ENCODE measurements at places on chromosomes 1 and 21.

- DNase-seq, result peak; percentile 84
Measured at GRCh38 chr1:1777950-1778662, at the start of gene NADK. Gene NADK, minus strand, starts transcription at chr1:1778470. Its CDS starts 13,064 bp downstream, at chr1:1765406.

- DNase-seq, result no peak
Measured at GRCh38 chr1:162192306-162192678, 122.8 kb downstream of the NOS1AP start.

GRCh38 chr1:180563026-180563827 lies 4.5 kb downstream of the OVAAL start:
- DNase-seq, result no peak

DNA sequence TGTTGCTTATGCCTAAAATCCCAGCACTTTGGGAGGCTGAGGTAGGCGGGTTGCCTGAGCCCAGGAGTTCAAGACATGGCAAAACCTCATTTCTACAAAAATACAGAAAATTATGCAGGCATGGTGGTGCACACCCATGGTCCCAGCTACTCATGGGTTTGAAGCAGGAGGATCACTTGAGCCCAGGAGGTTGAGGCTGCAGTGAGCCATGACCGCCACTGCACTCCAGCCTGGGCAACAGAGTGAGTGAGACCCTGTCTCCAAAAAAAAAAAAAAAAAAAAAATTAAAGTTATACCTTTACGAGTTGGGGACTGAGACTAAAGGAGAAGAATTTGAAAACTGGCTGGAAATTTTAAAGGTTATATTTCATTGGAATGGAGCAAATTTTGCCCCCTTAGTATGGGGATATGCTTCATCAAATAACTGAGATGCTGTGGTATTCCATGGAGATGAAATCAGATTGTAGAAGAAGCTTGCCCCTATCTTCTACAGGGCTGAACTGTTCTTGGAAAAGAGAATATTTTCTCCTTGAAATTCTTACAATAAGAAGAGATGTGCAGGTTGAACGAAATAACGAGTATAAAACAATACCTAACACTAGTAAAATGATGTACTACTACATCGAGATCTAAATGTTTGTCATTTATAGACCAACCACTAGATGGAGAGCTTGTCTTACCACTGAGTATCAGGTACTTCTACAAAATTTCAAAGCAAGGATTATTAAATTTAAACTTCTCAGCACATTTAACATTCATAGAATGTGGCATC lies 34.9 kb upstream of the SCYL3 start:
- DNase-seq, result no peak

- DNase-seq, result no peak
Measured at GRCh38 chr1:96376846-96377245, 344.7 kb upstream of the PTBP2 start.

DNA sequence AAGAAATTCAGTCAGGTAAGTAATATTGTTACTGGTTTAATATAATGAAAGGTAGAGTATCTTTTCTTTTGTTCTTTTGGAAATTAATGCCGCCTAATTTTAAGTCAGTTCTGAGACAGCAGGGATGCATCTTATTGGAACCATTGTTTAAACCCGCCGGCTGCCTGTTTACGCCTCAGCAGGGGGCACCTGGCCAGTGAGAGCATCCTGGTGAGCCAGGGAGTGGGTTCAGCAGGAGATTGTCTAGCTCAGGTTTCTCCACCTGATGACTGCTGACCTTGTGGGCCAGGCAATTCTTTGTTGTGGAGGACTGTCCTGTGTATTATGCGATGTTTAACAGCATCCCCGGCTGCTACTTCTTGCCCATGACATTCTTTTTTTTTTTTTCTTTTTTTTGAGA lies 30.2 kb downstream of the CHAF1B start:
- no peak for DNase-seq

DNA sequence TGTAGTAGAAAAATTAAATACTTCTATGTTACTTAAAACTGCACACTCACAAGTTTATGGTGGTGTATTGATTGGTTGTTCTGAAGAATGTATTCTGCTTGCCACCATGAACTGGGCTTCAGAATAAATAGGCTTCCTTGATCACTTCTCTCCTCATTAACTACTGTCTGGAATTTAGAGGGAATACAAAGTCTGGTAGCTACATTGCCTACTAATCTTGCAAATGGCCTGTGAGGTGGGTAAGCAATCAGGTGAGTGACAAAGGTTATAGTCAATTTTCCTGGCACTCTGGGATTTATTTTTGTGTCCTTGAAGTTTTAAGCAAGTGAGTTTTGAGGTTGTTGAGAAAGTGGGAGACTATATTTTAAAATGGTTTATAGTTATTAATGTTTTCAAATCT lies 101.8 kb downstream of the ROR1 start:
- DNase-seq, result no peak

- DNase-seq, result no peak
Measured at GRCh38 chr1:245678860-245679411, 524.2 kb downstream of the KIF26B start.

- DNase-seq, result no peak
Measured at GRCh38 chr1:240170266-240170665, 78.6 kb downstream of the FMN2 start.

GRCh38 chr1:89705901-89706699 lies 73.2 kb downstream of the LRRC8C start:
- no peak for DNase-seq

DNA sequence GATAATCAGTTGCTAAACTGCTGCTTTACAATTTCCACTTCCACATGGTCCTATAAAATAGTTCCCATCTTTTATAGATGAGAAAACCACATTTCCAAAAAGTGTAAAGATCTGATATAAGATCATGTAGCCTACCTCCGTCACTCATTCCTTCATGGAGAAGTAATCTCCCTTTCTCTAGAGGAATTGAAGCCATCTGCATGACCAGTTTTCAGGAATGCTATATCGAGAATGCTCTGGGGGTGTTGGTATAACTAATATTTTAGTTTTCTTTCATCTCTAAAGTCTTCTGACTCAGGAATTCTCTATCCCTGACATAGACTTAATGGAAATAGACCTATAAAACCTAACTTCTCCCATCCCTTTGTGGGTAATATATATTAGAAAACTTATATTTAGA lies 173.0 kb upstream of the UBE2U start:
- DNase-seq, result no peak

DNA sequence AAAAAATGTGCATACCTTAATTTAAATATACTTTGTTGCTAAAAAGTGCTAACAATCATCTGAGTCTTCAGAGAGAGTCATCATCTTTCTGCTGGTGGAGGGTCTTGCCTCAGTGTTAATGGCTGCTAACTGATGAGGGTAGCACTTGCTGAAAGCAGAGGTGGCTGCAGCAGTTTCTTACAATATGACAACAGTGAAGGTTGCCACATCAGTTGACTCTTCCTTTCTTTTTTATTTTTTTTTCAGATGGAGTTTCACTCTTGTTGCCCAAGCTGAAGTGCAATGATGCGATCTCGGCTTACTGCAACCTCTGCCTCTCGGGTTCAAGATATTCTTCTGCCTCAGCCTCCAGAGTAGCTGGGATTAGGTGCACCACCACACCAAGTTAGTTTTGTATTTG lies 2.6 kb upstream of the CFAP45 start:
- no peak for DNase-seq

- no peak for DNase-seq
Measured at GRCh38 chr1:85502625-85503083, 37.7 kb upstream of the DDAH1 start.

GRCh38 chr1:155294520-155295182 lies 6.6 kb downstream of the PKLR start:
- no peak for DNase-seq

DNA sequence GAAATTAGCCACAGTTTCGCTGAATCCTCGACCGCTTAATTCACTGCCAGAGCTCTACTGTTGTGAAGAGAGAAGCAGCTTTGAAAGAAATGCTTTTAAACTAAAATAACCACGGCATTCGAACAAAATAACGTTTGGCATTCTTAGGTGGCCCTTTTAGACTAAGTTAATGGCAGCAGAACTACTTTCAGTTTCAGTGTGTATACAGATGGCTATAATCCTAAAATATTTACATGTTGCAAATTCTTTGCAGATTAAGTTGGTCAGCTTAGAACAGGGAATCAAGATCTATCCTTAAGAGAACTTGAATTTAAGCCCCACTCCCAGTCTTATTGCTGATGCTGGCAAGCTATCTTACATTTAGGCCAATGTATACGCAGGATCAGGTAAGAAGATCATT lies 62.7 kb downstream of the ADSS2 start:
- no peak for DNase-seq

GRCh38 chr1:205680073-205680851 lies at the start of gene SLC45A3:
Gene SLC45A3, minus strand, starts transcription at chr1:205680509. Its CDS starts 15,853 bp downstream, at chr1:205664656.
- peak; percentile 57 for DNase-seq
